Activated CD4-positive, alpha-beta T cell treated with anti-CD3 and anti-CD28 coated beads, Interleukin-2, amount 50 U/mL, for 4 hours (primary cell): ENCODE measurements at places on chromosomes 6 and 20.

- DNase-seq, result no peak
These were observed 3.7 kb downstream of the MAP3K4 start for GRCh38 chr6:160995271-160995670.

DNA sequence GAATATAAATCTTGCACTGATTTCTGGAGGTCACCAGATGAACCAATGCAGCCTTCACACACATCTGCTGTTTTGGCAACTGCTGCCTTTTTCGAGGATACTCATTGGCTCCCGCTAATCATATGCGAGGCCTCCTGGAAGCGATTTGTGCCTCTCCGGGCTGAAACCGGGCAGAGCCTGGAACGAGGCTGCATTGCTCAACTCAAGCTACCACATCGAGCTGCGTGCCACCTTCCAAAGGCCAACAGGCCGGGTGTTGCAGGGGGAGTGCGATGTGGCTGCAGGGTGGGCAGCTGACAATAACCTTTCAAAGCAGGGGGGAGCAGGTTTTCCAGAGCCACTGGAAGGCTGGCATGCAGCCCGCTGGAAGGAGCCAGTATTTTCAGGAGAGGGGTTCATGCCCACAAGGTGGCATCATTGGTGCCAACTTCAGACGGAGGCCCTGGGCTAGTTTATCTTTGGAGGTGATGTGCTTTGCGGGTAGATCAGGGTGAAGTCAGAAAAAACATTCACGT is 122.6 kb upstream of the IFNGR1 start:
- DNase-seq, result peak; percentile 46

GRCh38 chr6:17768388-17768787 is 61.7 kb upstream of the NUP153 start:
- no peak for DNase-seq

DNA sequence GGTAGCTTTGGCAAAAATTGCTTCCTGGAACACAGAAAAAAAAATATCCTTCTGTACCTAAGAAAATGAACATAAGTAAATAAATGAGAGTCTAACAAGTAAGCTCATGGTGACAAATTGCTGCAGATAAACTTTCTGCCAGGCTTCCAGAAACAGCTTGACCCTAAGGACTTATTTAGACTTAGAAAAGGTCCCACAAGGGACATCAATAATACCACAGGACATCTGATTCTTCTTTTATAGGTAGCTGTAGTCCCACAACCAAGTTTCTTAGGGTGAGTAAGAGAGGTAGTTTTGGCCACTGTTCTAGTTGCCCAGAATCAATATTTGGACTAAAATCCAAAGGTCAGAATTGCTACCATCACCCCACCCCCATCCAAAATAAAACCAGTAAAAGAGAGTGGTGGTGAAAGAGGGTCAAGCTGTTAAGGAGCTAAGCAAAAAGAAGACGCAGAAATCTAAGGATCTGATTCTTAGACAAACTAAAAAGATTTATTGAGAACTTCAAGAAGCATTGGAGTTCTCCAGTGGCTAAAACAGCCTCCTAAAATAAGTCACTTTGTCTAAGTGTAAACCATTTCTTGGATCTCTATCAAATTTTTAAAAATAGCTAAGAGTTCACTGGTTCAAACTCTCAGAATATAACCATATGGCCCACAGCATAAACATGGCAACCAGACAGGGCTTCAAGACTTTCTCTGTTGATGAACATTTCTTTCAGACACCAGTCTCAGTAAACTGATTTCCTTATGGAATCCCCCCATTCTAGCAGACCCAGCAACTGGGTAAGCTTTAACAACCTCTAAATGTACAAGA is 180.6 kb downstream of the PTPRK start:
- DNase-seq, result no peak

DNA sequence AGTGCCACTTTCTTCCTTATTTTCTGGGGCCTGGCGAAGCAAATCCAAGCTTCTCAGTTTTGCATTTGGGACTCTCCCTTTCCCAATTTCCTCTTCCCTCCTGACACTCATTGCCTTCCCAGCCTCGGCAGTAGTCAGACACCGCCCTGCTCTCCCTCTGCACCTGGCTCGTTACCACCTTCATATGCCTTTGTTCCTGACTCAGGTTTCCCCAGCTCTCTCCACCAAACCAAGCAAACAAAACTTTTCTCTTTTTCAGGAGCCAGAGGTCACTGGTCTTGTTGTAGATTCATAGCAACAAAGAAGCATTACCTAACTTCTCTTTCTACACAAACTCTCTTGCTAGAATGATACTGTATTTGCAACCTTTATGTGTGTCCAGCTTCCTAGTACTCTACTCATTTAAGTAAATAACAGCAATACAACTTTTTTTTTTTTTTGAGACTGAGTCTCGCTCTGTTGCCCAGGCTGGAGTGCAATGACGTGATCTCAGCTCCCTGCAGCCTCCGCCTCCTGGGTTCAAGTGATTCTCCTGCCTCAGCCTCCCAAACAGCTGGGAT is 9.0 kb upstream of the ZC3H12D start:
- DNase-seq, result no peak

- DNase-seq, result no peak
These were observed 21.6 kb upstream of the MCM3 start for GRCh38 chr6:52305948-52306767.

DNA sequence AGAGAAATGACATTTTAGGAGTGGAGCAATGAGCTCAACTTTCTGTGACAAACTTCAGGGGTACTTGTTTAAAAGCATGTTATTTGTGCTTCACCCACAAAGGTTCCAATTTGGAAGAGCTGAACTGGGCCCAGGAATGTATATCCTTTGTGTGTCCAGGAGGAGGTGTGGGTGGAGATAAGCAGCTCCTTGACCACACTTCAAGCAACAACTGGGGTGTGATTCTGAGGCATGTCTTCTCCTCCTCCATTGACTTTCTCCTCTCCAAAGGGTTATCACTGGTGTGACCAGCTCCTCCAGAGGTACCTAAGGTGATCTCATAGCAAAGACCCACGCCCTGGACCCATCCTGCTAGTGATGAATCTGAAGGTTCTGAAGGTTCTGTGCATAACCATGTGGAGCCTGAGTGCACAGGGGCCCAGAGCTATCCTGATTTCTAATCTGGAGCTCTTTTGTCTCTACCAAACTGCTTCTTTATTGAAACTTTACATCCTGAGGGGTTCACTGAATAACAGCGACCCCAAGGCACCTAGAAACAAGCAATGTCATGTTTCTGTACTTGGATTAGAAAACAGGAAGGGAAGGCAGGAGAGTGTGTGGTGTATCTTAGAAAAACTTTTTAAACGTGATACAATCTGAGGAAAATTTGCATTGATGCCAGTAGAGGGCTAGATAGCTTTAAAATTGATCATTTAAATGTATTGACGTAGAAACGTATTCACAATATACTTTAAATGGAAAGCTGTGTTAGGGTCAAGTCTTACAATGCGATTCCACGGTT is 60.9 kb upstream of the CD93 start:
- DNase-seq, result no peak

DNA sequence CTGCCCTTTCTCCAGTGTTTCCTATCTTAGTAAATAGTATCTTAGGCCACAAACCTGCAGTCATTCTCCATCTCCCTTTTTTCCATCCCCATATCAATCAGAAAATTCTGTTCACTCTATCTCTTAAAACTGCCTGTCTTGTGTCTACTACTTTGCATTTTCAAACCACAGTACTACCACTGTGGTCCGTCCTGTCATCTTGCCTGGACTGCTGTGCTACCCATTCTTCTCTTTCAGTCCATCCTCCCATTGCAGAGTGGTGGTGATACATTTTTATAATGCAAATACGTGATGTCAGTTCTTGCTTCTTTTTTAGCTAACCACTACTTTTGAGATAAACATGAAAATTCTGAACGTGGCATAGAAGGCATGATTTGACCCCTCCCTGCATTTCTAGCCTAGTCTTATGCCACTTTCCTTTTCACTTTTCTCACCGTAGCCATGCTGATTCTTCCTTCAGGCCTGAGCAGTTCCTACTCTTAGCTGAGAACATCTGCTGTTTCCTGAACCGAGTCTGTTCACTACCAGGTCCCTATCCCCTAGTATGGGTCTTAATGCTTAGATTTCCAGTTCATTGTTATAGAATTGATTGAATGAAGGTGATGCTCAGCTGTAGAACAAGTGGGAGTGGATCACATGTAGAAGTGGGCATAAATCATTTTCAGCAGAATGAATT is 13.8 kb downstream of the TBPL1 start:
- DNase-seq, result no peak

DNA sequence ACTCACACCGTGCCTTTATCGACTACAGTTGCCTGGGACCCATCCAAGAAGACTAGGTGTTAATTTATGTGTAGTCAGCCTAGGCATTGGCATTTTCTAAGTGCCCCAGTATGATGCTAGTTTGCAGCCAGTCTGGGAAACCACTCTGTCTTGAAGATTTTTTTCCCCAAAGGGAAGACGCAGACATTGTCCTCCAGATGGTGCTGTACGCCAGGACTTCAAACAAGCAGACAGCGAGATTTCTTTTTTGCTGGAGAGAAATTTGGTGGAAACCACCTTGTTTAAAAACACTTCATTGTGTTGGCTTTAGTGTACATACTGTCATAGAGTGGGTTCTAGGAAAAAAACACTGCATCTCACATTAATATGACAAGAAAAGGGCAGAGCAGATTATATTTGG is 30.0 kb downstream of the ALDH5A1 start:
- DNase-seq, result no peak
